ENCODE measurements at places on chromosomes 5 and 9.

- no peak for DNase-seq
Measured at GRCh38 chr9:133667759-133668450, 31.7 kb downstream of the DBH start.

GRCh38 chr9:117278471-117279035 lies 136.3 kb downstream of the ASTN2 start:
- DNase-seq = no peak

DNA sequence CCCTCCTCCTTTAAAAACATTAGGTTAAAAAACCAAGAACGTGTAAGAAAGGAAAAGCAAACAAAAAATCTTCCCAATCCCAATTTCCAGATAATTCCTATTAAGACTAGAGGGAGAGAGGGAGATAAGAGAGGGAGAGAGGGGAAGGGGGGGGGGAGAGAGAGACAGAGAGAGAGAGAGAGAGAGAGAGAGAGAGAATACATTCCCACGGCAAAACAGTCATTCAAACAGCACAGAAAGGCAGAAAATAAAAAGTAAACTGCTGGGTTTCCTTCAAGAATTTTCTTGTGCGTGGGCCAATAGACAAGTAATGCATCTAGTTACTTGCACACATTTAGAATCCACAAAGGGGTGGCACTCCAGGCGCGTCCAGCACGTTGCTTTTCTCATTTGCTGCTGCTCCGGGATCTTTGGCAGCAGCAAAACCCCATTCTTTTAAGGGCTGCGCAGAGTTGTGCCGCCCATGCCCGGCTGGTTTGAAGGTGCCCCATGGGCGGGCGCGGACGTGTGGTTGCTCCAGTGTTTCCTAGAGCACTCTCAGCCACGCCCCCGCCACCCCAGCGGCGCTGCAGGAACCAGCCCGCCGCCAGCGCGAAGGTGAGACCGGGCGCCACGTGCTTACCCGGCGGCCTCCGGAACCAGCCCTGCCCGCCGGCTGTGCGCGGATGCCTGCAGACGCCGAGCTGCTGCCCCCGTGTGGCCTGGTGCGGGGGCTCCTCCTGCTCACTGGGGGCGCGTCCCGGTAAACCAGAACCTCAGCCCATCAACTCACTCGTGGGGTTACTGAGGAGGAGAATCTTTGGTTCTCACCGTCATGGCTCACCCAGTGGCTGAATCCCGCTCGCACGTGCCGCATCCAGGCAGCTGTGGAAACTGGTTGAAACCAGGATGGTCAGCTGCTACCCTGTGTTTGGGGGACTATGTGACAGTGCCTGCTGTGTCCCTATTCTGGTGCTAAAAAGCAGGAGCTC lies 44.6 kb downstream of the STC2 start:
- DNase-seq = no peak

GRCh38 chr5:40429258-40430100 lies 250.2 kb upstream of the PTGER4 start:
- no peak for DNase-seq

DNA sequence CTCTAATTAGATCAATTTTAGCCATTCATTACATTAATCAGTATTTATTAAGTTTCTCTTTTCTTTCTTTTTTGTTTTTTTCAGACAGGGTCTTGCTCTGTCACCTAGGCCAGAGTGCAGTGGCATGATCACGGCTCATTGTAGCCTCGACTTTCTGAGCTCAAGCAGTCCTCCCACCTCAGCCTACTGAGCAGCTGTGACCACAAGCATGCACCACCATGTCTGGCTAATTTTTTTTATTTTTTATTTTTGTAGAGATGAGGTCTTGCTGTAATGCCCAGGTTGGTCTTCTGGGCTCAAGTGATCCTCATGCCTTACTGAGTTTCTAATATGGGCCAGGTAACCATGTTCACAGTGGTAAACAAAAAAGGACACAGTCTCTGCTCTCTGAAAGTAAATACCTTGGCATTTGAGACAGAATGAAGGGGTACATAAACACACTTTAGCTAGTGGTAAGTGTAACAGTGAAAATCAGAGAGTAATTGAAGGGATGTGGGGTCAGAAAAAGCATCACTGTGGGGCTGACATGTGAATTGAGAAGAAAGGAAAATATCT lies 336.3 kb downstream of the ADGRV1 start:
- no peak for DNase-seq

- no peak for DNase-seq
Measured at GRCh38 chr5:116764941-116765340, 190.3 kb upstream of the SEMA6A start.

DNA sequence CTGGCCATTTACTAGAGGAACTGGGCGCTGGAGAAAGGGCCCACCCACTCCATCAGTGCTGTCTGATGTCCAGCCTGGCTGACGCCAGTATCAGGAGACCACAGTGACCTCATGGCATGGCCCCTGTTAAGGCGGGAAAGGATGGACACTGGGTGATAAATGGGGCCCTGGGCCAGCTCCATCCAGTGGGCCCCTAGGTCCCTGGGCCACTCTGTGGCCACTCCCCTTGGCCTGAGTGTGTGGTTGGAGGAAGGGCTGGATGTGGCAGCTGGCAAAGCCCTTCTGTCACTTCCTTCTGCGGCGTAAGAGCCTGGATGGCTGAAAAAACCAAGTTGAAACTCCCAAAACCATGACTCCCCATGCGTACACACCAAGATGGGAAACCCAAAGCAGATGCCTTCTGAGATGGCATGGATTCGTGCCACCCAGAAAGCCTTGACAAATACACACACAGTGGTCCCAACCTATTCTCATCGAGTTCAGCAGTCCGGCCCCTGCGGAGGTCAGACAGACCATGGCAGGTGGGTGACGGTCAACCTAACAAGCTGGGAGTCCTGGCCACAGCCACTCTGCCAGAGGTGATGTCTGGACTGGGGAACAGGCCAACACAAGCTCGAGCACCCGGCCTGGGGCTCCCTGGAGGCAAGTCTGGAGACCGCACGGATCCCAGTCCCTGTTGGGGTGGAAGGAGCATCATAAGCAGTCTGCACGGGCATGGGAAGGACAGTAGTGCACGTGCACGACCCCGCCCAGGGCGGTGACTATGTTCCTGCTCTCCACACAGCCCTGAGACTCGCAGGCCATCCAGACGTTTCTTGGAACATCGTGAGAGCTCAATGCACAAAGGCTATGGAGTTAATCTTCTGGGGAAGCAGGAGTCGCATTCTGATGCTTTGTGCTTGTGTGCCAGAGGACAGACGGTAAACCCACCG lies 45.2 kb upstream of the NOTCH1 start:
- no peak for DNase-seq

- no peak for DNase-seq
Measured at GRCh38 chr9:3049636-3050035, 205.7 kb upstream of the PUM3 start.

- no peak for DNase-seq
Measured at GRCh38 chr9:72931897-72932296, 21.0 kb downstream of the ALDH1A1 start.

GRCh38 chr5:2874099-2874498 lies 122.6 kb upstream of the IRX2 start:
- DNase-seq = no peak

DNA sequence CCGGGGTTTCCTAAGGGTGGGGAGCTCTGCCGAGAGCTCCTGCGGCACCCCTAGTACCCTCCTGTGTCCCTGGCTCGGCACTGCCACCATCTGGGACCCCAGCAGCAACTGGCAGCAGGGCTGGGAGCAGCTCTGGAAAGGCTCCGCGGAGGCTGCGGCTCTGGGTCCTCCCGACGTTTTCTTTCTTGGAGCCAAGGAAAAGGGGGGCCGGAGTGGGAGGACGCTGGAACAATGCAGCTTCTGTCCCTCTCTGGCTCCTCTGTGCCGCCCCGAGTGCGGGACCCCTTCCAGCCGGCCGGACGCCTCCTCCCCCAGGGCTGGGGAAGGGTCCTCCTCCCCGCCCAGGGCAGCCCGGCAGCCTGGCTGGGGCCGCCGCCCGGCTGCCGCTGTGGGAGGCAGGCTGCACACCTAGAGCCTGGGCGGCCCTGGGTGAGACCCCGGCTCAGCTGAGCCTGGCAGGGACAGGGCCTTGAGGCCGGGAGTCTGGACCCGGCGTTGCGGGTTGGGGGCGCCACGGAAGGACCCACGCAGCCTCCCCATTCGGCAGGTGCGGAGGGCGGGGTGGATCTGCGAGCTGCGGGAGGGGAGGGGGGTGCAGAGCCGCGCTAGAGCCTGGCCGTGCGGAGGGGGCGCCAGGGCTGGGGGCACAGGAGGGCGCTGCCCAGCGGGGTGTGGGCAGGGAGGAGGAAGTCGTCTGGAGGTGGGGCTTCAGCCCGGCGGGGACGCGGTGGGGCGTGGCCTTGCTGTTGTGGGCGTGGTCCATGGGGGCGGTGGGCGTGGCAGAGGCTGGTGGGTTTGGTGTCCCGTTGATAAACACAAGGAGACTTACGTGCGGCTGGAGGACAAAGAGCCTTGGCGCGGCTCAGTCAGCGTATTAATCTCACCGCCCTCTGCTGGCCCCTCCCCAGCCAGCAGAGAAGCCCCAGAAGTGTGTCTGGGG lies 15.1 kb downstream of the GPSM1 start:
- DNase-seq = no peak

DNA sequence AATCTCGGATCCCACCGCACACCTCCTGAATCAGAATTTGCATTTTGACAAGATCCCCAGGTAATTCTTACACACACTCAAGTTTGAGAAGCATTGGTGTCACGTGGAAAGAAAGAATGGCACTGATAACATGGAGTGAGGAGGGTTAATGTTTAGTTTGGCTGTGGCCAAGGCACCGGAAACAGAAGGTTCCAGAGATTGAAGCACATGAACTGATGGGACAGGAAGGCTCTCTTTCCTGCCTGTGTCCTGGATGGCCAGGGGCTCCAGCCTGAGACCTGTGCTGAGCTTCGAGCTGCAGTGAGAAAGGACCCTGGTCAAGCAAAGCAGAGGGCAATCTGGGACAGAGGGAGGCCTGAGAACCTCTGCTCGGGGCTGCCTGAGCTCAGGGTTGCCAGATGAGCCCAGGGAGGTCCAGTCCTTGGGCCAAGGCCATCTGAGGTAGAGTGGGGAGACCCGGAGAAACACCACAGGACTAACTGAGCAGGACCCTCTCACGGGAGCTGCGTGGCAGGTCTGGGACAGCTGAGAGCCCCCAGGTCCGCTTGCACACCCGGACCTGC lies 27.3 kb downstream of the AFAP1L1 start:
- no peak for DNase-seq

- no peak for DNase-seq
Measured at GRCh38 chr9:129270205-129270604, 92.1 kb upstream of the IER5L start.

GRCh38 chr9:78930281-78930680 lies 633.4 kb downstream of the PSAT1 start:
- DNase-seq = no peak

GRCh38 chr5:33662722-33663427 lies 222.1 kb downstream of the TARS1 start:
- peak; percentile 59 for DNase-seq

- DNase-seq = peak; percentile 20
Measured at GRCh38 chr5:147576646-147577535, 67.0 kb upstream of the DPYSL3 start.

DNA sequence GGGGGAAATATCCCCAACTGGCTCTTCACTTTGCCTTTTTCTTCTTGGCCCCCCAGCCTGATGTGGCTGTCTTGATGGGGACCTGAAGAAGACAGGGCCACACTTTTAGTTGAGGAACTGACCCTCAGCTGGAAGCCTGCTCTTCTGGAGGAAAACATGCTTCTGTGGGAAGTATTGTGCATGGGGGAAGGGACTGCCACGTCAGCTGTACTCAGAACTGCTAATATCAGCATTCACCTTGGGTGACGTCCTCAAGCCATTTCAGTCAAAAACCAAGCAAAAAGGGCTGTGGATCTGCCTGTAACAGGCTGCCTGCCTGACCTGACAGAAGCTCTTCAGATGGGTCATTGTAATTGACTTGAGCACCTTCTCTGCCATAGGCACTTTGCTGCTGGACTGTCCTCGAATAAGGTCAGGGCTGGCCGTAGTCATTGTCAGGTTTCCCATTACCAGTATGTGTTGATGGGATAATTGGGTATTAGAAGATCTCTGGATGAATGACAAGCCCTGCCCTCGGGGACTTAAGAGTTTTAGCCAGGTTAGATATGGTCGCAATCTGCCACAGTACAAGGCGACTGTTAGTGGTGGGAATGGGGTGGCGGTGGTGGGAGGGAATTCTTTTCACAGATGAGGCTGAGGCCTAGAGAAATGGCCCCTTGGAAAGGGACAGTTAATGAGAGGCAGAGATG lies 10.4 kb downstream of the RAI14 start:
- no peak for DNase-seq

- no peak for DNase-seq
Measured at GRCh38 chr9:16152276-16153101, 599.6 kb downstream of the CCDC171 start.

DNA sequence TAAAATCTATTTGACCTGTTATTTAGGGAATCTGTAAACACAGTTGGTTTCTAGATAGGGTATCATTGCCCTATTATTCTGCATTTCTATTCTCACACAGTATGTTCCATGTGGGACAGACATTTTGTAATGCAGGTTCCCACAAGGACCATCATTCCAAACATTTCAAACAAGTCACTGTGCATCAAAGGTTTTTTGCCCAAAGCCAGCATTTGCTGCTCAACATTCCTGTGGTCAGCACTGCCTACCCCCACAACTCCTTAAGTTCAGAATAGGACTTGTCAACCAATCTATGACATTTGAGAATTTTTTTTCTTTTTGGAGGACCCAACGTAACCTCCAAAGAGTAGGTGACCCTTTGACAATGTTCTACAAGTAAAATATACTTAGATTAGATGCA lies 95.7 kb downstream of the LPAR1 start:
- no peak for DNase-seq

- no peak for DNase-seq
Measured at GRCh38 chr9:119487118-119487827, 118.0 kb upstream of the BRINP1 start.

DNA sequence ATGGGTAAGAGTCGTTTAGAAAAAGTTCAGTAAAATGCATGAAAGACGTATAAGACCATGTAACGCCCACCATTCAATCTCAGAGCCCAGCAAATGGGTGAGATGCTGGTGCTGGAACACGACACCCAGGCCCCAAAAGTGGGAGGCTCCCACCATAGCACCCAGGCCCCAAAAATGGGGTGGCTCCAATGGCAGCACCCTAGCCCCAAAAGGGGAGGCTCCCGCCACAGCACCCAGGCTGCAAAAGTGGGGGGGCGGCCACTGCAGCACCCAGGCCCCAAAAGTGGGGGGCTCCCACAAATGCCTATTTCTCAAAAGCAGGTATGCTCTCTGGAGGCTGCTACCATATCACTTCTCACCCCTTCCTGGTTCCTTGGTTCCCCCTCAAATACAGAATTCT lies 12.7 kb downstream of the FSTL4 start:
- DNase-seq = no peak
